Astrocyte of the cerebellum (primary cell): ENCODE measurements at places on chromosomes 1 and 21.

GRCh38 chr21:34835526-34835925, 166.7 kb downstream of the CLIC6 start:
- DNase-seq, result no peak

DNA sequence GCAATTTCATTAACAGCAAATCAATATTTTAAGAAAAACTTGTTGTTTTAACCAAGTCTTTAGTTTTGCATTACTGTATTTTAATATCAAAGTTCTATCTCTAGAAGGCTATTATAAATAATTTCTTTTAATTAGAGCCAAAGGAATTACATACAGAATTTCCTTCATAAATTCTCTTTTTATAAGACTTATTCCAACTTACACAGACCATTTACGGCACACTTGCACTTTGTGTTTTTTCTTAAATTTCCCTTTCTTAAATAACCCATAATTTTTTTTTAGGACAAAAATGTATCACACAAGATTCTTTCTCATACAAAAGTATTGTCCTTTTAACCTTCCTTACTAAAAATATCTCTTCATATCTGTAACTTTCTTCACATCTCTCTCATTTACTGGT, 458.5 kb upstream of the CHRM3 start:
- DNase-seq, result no peak

DNA sequence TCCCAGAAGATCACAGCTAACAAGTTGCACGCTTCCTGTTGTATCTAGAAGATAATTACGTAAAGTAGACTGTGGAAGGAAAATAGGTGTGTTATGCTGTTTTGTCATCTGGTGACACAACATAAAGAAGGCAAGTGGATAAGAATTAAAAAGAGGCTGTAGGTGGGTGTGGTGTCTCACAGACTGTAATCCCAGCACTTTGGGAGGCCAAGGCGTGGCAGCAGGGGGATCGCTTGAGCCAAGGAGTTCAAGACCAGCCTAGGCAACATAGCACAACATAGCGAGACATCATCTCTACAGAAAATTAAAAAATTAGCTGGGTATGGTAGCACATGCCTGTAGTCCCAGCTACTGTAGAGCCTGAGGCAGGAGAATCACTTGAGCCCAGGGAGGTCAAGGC, 17.9 kb upstream of the ZNF281 start:
- DNase-seq, result no peak

- DNase-seq, result no peak
These were observed 38.4 kb downstream of the UCK2 start for GRCh38 chr1:165865633-165866340.

DNA sequence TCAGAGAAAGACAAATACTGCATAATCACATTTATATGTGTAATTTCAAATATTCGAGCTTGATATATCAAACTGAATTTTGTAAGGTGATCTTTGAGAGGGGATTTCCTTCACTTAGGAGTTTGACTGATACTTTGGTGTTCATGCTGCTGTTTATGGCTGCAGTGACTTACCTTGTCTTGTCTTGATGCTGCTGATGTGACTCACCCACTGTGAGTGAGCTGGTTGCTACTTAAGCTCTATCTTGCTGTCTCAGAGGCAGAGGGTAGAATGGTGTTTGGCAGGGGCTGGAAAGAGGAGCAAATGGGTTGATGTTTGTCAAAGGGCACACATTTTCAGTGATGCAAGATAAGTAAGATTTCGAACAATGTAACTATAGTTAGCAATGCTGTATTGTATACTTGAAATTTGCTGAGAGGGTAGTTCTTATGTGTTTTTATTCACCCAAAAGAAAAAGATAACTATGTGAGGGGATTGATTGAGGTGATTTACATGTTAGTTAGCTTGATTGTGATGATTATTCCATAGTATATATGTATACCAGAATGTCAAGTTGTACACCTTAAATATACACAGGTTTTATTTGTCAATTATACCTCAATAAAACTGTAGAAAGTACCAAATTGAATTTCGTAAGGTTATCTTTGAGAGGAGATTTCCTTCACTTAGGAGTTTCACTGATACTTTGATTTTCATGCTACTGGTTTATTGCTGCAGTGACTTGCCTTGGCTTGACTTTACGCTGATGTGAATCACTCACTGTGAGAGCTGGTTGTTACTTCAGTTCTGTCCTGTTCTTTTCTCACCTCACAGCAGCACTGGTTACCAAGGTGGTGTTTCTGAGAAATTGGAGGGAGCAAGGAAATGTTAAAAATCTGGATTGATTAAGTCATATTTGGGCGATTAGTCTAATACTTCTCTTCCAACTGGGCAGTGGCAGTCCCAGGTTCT, 94.5 kb upstream of the SLC5A9 start:
- no peak for DNase-seq

DNA sequence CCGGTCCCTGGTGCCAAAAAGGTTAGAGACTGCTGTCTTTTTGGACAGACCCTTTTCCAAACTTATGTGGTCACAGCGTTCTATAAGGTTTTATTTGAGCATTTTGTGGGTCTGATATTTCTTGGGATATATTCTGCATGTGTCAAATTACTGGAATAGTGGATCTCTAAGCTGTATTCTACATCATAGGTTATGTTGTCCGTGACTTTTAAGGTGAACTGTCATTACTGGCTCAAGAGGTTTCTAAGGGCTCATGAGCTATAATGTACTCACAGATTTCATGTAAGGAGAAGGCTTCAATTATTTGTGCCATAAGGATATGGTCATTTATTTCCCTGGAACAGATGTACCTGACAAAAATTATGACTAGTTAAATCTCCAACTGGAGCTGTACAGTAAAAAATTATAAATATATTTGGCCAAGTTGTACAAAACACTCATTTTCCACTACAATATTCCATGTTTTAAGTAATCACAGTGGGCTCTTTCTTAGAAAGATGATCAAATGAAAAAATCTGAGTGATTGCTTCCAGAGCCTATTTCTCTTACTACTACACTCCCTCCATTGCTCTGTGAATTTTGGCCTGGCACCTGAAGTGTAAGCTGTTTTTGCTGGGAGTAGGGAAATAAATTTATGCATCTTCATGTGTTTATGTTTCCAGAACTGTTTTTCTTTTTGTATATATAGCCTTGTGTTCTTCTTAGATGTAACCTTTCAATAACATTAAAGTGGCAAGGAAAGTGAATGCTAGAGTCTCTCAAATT, 538.1 kb upstream of the ZRANB2 start:
- no peak for DNase-seq

GRCh38 chr1:60343736-60344135, 270.2 kb upstream of the C1orf87 start:
- no peak for DNase-seq

GRCh38 chr1:68384321-68384813, 65.4 kb downstream of the RPE65 start:
- DNase-seq, result peak; percentile 99

- no peak for DNase-seq
These were observed 155.3 kb downstream of the ADSS2 start for GRCh38 chr1:244296447-244296846.

DNA sequence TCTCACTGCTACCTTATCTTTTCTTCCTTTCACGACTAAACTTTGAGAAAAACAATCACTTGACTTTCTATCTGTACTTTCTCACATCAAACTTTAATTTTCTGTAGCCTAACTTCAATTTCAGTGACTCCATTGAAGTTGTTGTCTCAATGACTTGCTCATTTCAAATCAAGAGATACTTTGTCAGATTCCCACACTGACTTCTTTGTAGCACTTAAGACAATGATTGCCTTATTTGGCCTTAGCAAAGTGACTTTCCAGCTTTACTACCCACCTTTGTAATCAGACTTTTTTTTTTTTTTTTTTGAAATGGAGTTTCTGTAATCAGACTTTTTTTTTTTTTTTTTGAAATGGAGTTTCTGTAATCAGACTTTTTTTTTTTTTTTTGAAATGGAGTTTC, 37.0 kb downstream of the AGO4 start:
- no peak for DNase-seq

DNA sequence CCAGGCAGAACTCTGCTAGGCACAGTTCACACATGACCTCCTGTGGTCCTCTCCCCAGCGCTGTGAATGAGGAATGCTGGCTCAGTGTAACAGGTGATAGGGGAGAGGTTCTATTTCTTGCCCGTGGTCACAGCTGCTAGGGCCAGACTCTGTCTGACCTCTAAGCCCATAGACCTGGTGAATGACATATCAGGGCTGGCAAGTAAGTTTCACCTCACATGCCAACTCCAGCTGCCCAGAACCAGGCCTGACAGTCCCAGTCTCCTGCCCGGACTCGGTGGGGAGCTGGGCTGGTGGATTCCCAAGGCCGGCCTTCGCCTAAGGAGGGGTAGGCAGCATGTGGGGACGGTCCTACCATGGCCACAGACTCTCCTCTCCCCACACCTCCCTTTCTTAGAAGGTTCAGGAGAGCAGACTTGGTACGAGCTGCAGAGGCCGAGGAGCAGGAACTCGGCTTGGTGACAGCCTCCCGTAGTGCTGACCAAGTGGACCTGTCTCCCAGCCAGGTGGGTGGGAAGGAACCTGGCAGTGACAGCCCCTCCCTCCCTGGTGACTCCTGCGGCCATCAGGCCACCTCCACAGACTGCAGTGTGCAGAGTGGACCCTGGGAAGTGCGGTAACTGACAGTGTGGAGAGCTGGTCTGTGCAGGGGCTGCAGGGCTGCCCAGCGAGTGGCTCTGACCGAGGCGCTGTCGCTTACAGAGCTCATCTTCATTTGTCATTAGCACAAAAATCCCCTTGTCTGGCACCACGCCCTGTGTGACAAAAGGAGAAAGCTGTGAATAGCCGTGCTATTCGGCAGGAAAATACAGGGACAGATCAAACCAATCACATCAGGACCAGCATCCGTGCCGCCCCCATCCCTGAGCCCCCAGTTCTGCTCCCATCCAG, 74.6 kb downstream of the SCCPDH start:
- no peak for DNase-seq

- DNase-seq, result no peak
These were observed at the start of gene NPPB for GRCh38 chr1:11858613-11858967. TSS of gene NPPB (minus strand) at chr1:11858945. CDS start at chr1:11858833, 112 bp downstream.

- no peak for DNase-seq
These were observed 321.4 kb downstream of the AJAP1 start for GRCh38 chr1:4975856-4976255.

- no peak for DNase-seq
These were observed 42.8 kb upstream of the USP24 start for GRCh38 chr1:55257958-55258357.

- no peak for DNase-seq
These were observed 26.3 kb downstream of the USP24 start for GRCh38 chr1:55188909-55189308.

DNA sequence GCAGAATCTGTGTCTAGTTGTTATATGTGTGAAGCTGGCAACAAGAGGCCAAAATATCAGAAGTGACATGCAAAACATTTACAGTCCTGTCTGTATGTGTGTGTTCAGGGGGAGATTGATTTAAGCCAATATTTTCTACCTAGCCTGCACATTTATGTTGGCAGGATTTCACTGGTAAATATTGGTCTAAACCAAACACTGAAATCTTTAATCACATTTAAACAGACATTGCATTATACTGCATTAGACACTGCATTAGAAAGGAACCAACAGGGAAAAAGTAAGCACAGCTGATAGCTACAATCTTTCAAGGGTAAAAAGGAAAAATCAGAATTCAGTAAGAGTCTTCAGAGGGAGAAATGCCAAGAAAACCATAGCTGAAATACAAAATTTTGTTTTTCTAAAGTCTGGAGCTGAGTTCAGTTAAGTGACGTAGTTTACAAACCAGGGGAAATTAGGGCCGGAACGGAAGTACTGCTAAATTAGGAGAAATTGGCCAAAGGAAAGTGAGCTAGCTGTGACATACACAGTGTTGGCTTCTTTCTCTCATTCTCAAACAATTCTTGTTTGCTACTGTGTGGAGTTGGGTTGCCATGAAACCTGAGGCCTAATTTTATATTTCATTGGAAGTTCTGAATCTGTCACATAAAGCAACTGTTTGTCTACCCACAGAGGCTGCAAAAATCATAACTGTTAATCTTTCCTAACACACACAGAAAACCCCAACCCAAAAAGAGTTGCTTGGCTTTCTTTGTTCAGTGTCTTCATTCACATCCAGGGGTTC, 217.3 kb upstream of the SGIP1 start:
- no peak for DNase-seq

DNA sequence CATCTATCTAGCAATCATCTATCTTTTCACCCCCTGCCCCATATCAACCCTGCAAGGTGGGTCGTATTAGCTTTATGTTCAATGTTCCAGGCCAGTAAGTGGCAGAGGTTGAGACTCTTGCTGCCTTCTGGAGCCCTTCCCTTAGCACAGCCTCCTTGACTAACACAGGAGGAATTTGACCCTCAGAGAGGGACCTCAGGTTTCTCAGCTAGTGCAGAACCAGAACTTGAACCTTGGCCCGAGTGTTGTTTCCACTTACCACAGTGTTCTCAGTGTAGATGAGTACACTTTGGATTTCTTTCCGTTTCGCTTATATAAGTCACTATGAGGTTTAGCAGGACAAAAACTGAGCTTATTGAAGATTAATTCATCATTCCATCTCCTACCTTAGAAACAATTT, 11.1 kb upstream of the ATF3 start:
- no peak for DNase-seq

DNA sequence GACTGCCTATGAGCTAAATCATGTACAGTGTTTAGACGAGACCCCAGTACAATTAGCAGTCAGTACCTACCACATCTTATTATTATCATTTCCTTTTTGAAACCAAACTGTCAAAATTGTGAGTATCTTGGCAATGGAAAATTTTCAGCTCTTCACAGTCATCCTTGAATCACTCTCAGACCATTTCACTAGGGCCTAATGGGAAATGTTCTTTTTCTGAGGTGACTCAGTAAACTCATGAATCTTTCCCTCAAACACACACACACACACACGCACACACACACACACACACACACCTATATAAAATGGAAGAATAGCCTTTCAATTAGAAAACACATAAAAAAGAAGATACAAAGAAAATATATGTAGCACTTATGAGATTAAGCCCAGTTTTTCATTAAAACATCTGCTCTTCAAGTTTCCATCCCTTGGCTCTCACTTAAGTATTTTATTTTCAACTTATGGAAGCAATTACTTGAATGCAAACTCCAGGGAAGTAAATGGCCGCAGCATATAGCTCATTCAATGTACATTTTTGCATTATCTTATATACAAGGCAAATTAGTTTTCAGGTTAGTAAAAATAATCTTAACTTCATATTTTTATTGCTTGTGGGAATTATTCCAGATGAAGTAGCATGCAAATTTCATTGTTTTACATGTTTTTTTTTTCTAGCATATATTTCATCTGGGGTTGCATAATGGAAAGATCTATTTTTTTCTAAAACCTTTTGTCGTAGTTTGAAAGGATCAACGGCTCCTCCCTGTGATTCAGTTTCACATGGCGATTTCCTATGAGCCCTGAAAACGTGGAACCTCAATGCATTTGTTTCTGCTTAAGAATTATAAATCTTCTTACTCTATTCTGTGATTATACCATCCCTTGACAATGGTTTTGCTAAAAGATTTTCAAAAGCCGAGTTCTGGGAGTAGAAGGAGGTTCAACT, 46.3 kb upstream of the TMPRSS15 start:
- no peak for DNase-seq

- DNase-seq, result peak; percentile 51
These were observed 119.7 kb downstream of the ZNF326 start for GRCh38 chr1:90114521-90115141.
